Fibroblast of skin of scalp (primary cell): ENCODE measurements at places on chromosomes 5 and 9.

- DNase-seq, result no peak
Observed at GRCh38 chr5:99807346-99807745, 727.8 kb upstream of the FAM174A start.

DNA sequence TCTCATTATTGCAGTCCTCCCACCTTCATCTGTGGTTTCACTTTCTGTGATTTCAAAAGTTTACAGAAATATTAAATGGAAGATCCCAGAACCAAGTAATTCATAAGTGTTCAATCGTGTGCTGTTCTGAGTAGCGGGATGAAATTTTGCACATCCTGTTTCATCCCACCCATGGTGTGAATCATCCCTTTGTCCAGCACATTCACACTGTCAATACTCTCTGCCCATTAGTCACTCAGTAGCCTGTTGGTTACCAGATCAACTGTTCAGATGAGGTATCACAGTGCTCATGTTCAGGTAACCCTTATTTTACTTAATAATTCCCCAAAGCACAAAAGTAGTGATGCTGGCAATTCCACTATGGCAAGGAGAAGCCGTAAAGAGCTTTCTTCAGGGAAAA is 26.8 kb downstream of the FAM81B start:
- DNase-seq, result no peak

DNA sequence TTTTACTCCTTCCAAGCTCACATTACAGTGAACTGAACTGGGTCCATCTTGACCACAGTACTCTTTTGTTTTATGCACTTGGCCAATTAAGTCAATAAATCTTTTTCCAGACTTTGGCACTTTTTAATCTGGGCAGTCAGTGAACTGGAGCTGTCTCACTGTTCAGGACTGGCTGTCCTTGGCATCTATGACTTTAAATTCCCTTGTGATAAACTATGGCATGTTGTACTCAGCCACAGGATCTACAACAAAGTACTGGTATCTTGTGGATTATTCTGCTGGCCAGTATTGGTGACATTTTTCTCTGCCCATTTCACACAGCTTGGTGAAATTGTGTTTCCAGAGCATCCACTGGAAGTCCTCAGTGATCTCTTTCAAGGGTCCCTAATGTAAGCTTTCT is 1144.8 kb upstream of the SEMA6A start:
- no peak for DNase-seq

GRCh38 chr5:92927291-92927778 is 653.7 kb downstream of the NR2F1-AS1 start:
- DNase-seq, result no peak

GRCh38 chr9:109458453-109459211 is 39.5 kb downstream of the PTPN3 start:
- no peak for DNase-seq

- no peak for DNase-seq
Observed at GRCh38 chr5:10377081-10377480, 23.6 kb downstream of the MARCHF6 start.

- DNase-seq, result no peak
Observed at GRCh38 chr5:159405611-159406031, 75.3 kb upstream of the IL12B start.
